Activated T-cell treated with anti-CD3 and anti-CD28 coated beads, Interleukin-2, amount 50 U/mL, for 72 hours (primary cell): ENCODE measurements at places on chromosomes 2 and 18.

- no peak for DNase-seq
Measured at GRCh38 chr18:933082-933481, 28.4 kb downstream of the ADCYAP1 start.

DNA sequence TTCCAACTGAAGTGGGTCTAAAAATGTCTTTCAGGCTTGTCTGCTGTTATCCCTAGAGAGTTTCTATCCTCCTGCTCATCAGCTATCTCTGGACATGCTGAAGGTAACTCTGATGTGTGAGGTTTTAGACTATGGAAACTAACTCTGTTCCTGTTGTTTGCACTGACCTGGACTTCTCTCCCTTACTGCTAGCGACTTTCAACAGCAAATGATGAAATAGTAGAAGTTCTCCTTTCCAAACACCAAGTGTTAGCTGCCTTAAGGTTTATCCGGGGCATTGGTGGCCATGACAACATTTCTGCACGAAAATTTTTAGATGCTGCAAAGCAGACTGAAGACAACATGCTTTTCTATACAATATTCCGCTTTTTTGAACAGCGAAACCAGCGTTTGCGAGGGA, 26.9 kb downstream of the RMC1 start:
- DNase-seq, result no peak

DNA sequence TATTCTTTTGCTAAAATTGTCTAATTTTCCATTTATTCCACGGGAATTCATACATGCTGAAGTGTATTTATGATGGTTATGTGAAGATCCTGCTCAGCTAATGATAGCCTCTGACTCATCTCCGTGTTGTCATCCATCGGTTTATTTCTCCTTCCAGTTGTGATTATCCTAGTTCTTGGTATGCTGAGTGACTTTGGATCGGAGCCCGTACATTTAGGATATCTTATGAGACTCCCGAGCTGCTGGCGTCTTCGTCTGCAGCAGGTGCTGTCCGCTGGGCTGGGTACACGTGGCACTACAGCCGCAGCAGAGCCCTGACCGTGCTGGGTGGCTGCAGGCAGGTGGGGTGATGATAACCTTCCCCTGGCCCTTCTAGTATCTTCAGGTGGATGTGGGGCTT, 40.1 kb upstream of the GALR1 start:
- DNase-seq, result no peak

GRCh38 chr2:168573128-168573903, 117.2 kb downstream of the CERS6 start:
- no peak for DNase-seq
